Dermis microvascular lymphatic vessel endothelial cell (primary cell): ENCODE measurements at places on chromosomes 6 and 20. TPM values are rescaled to one million over a fixed set of nuclear protein-coding genes. Genes with fewer than 3 reads are reported as not detected.

Gene MOG
- not detected in 2 replicates for total RNA-seq

Gene SRSF12
- total RNA-seq = under 0.01 and 0.13 TPM in 2 replicates

Gene OOEP
- total RNA-seq = 0.13 TPM in 1 of 2 replicates, not detected in the other

Gene FAM83C
- total RNA-seq = not detected in 2 replicates

DNA sequence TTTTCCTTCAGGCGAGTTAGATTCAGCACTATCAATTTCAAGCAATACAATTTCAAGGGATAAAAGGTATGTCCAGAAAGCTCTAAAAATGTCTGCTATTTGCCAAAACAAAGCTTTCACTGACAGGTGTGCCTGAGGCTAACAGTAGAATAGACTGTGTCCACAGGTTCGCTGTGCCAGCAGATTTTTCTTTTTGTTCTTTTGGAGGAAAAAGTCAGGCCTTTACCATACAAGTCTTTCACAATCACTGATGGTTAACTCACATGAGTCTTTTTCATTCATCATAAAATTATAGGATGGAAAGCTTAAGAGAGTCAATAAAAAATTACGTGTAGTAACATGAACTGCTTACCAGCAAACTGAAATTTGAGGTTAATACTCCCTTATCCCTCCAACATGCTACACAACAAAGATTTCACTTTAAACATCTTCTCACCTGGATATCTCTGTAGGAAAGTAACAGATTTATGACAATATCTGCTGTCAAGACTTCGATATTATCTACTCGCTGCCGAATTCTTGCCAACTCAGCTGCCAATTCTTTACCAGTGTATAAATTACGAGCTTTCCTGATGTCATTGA is 95.4 kb downstream of the MAP3K5 start:
- no peak for DNase-seq
